HCT116 (cell line): ENCODE measurements at places on chromosomes 3 and 15. TPM values are rescaled to one million over a fixed set of nuclear protein-coding genes. Genes with fewer than 3 reads are reported as not detected.

Gene MRAS
- 13.5 TPM for total RNA-seq

DNA sequence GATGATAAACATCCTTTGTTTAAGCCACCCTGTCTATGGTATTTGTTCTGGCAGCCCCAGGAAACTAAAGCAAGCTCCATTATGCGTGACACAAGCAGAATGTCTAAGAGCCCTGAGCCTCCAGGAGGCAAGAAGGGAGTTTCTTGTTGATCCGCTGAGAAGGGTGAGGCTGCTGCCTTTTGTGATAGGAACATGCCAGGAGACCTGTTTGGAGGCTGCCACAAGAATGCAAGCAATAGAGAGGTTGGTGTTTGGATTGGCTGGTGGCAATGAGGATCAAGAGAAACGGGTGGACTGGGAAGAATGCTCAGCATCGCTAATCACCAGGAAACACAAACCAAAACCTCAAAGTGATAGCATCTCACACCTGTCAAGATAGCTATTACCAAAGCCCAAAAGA is 104.8 kb downstream of the ASB7 start:
- no peak for DNase-seq

Gene FGF12
- total RNA-seq, result 0.07 TPM

DNA sequence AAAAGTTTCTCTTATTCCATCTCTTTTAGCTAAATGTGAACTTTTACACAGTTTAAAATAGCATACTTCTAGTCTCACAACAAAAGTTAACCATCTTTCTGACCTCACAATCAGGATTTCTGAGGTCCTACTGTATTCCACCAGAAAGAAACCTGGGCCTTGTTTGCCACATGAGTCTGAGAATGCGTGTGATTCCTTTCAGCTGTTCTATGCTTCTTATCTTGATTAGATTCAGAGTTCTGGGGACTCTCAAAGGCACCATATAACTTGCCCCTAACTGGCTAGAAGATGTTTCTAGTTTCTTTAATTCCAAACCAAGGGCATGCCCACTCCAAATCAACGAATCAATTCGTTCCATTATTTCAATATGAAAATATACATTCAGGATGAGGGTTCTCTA is 131.1 kb downstream of the ATP8B4 start:
- DNase-seq, result no peak

- no peak for DNase-seq
Observed at GRCh38 chr3:33141006-33141405, 27.2 kb downstream of the CRTAP start.

DNA sequence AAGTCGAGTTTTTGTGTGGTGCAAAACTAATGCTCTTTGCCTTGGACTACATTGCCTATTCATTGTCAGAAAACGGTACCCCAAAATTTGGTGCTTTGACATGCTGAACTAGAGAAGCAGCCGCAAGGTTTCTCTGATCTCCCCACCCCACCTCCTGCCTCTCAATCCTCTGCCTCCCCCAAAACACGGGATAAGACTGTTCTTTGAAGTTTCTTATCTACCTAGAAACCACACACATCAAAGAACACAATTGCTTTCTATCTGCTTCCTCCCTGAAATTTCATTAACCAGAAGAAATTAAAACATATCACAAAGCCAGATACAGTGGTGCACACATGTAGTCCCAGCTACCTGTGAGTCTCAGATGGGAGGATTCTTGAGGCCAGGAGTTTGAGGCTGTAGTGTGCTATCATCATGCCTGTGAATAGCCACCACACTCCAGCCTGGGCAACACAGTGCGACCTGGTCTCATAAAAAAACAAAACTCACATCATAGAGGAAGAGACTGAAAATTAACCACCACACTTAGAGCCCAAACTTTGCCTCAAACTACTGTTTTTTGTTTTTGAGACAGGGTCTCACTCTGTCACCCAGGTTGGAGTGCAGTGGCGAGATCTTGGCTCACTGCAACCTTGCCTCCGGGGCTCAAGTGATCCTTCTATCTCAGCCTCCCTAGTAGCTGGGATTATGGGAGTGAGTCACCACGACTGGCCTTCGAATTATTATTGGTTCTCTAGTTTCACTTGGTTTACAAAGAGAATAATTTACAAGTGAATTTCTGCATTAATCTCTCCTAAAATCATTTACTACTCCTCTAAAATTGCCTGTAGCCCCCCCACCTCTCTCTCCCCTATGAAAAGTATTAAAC is 2.7 kb upstream of the PCNP start:
- DNase-seq, result no peak

Gene IMPG2
- 0.20 TPM for total RNA-seq

Gene CPNE9
- 0.98 TPM for total RNA-seq

Gene MEGF11
- 2.3 TPM for total RNA-seq

Gene FGF7
- total RNA-seq, result 0.49 TPM

Gene SLC2A2
- total RNA-seq, result not detected

Gene FOXL2
- not detected for total RNA-seq

DNA sequence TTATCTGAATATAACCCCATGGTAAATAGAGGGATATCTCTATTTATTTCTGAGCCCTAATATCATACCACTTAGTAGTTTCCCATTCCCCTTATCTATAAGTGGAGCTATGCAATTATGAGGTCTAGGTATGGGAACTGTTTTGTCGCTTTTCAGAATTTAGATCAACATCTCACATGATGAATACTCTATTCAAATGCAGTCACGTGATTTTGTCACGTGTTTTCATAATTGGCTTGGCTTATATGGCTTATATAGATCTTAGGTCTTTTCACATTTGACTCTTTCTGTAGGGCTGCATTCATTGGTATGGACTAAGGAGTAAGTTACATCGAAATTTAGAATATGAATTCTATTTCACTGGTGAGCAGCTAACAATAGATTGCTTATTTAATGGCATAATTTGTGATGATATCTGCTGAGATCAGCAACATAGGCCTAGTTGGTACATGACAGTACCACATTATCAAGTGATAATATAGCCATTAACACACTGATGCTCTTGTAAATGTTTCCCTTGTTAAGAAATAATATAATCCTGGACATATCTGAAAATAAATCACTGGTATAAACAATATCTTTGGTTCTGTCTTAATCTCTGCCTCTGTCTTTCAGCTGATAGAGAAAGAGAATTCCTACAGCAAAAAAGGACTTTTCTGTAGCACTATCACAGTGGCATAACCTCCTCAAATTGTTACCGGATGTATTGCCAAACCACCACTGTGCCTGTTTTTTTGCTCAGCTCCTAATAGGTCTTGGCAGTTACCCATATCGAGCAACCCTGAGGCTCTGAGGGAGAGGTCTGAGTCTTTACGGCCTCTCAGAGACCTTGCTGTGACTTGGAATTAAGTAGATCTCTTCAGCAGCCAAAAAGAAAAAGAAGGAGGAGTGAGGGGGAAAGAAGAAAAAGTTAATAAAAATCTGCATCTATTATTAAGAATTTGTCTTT is 357.1 kb downstream of the ZPLD1 start:
- no peak for DNase-seq

- DNase-seq, result no peak
Observed at GRCh38 chr15:98753726-98754656, 105.7 kb downstream of the IGF1R start.
